ENCODE measurements at places on chromosomes 11 and 22. TPM values are rescaled to one million over a fixed set of nuclear protein-coding genes. Genes with fewer than 3 reads are reported as not detected.

Gene KCNE3
- not detected for total RNA-seq

GRCh38 chr22:37911697-37912096, 5.6 kb downstream of the MICALL1 start:
- no peak for DNase-seq

- no peak for DNase-seq
These were observed 109.8 kb downstream of the EHF start for GRCh38 chr11:34730544-34731295.

Gene PNPLA3
- 0.52 TPM for total RNA-seq

Gene MRGPRG
- total RNA-seq = not detected

Gene DDX25
- total RNA-seq = not detected

GRCh38 chr11:98136357-98136756, 884.4 kb upstream of the CNTN5 start:
- DNase-seq = no peak

GRCh38 chr11:116360221-116360941, 412.4 kb downstream of the BUD13 start:
- DNase-seq = no peak

DNA sequence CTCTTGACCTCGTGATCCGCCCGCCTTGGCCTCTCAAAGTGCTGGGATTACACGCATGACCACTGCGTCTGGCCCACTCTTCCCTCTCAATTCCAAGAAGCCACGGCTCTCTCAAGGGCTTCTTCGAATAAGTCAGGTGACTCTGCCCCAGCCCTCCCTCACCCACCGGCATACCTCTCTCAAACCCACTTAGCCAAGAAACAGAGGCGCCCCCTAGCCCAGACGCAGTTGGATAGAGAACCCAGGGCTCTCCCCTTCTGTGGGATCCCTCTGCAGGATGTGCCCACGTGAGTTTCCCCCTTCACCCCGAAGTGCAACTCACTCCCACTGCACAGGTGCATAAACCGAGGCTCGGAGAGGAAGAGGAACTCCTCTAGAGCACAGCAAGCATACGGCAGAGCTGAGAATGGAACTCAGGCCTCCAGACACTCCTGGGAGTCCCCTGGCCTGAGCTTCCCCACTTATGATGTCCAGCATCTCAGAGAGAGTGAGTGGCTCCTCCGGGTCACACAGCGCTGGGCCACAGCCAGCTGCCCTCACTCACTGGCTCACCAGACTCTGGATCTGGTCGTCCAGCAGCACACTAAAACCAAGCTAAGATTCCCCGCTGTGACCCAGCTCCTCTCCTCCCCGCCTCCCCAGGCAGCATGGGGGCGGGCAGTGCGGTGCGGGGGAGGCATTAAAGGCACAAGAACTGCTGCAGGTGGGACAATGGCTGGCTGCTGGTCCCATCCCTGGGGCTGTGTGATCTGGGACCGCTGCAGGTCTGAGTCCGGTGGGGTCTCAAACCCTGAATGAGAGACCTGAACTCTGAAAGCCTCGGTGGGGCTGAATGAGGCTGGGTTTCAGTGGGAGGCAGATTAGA, 16.8 kb upstream of the RGL4 start:
- no peak for DNase-seq

Gene RBMXL2
- not detected for total RNA-seq

- no peak for DNase-seq
These were observed 5.7 kb downstream of the EIF3L start for GRCh38 chr22:37854946-37855345.

DNA sequence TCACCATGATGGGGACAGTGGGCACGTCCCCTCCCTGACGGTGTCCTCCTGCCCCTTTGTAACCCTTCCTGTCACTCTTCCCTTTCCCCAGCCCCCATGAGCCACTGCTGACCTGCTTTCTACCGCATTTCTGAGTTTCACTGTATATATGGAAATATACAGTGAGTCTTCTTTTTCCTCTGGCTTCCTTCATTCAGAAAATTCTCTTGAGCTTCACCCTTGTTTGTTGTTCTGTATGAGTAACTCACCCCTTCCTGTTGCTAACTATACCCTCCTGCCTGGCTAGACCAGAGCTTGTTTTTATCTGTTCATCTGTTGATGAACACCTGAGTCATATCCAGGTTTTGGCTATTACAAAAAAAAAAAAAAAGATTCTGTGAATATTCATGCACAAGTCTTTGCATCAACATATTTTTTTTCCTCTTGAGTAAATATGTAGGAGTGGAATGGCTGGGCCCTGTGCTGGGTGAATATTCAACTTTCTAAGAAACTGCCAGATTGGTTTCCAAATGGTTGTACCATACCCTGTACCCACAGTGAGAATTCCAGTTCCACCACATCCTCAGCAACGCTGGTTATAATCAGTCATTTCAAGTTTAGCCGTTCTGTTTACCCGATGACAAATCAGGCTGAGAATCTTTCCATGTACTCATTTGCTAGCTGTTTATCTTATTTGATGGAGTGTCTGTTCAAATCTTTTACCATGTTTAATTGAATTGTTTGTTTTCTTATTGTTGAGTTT, 62.0 kb downstream of the IGF2 start:
- no peak for DNase-seq

- no peak for DNase-seq
These were observed 24.6 kb upstream of the CCDC90B start for GRCh38 chr11:83310718-83311117.

Gene CD6
- total RNA-seq = not detected

Gene OSM
- 4.8 TPM for total RNA-seq

- DNase-seq = no peak
These were observed 145.6 kb downstream of the EFCAB6 start for GRCh38 chr22:43666457-43666856.

Gene TMEM151A
- 0.32 TPM for total RNA-seq

GRCh38 chr22:49992921-49993648, 19.5 kb downstream of the IL17REL start:
- DNase-seq = peak; percentile 44

Gene MRGPRX4
- total RNA-seq = not detected

Gene CARD18
- not detected for total RNA-seq

- DNase-seq = no peak
These were observed 5.1 kb downstream of the POU2AF3 start for GRCh38 chr11:111303461-111303860.

Gene FGF19
- total RNA-seq = 0.12 TPM

All from NCI-H460 (cell line).